ENCODE measurements at places on chromosomes 7 and 10.

DNA sequence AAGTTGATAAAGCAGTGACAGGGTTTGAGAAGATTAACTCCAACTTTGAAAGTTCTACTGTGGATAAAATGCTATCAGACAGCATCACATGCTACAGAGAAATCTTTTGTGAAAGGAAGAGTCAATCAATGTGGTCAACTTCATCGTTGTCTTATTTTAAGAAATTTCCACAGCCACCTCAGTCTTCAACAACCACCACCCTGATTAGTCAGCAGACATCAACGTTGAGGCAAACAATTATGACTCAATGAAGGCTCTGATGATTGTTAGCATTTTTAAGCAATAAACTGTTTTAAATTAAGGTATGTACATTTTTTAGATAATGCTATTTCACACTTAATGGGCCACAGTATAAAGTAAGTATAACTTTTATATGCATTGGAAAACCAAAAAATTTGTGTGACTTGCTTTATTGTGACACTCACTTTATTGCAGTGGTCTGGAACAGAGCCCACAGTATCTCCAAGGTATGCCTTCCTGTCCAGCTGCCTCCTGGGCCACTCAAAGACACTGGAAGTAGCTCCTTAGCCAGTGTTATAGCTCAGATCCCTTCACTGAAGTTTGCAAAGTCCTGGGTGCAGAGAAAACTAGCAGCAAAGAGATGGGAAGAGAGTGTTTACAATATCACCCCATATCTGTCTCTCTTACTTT, 293.1 kb downstream of the ARHGAP12 start:
- no peak for DNase-seq

GRCh38 chr7:151308791-151309190, 32.8 kb upstream of the NUB1 start:
- DNase-seq, result no peak

- no peak for DNase-seq
These were observed 19.9 kb upstream of the SEC61G start for GRCh38 chr7:54778696-54779540.

DNA sequence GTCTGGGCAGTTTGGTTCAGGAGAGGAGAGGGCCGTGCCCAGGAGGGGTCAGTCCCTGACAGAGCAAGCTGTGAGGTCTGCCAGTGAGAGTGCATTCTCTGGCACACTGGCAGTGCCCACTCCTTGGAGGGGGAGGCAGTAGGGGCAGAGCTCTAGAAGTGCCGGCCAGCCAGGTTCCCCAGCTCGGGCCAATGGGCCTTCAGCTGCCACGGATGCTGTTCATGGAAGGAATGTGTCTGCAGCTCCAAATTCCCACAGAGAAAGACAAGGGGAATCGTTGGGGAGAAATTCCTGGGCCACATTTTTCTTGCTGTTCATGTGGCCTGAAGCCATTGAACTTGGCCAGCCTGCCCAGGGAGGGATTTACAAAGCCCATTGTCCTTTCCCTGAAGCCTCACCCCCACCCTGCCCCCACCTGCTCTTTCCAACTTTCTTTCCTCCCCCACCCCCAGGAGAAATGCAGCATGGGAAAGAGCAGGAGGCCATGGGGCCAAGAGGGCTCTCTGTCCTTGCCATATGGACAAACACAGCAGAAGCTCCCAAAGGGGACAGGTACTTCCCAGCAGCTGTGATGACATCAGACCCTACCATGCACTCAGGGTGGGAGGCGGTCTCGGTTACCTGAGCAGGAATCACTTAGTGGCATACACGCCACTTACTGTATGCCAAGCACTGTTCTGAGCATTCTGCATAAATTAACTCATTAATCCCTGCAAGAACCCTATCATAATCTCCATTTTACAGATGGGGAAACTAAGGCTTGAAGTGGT, 70.7 kb downstream of the ARHGAP22 start:
- peak; percentile 40 for DNase-seq

- DNase-seq, result peak; percentile 69
These were observed 13.1 kb upstream of the CAMK2G start for GRCh38 chr10:73887294-73888039.

Measured in midbrain (tissue), 1 donor.